ENCODE measurements at places on chromosomes 3 and 15.

GRCh38 chr3:183285318-183285717, 32.3 kb downstream of the B3GNT5 start:
- DNase-seq = no peak

DNA sequence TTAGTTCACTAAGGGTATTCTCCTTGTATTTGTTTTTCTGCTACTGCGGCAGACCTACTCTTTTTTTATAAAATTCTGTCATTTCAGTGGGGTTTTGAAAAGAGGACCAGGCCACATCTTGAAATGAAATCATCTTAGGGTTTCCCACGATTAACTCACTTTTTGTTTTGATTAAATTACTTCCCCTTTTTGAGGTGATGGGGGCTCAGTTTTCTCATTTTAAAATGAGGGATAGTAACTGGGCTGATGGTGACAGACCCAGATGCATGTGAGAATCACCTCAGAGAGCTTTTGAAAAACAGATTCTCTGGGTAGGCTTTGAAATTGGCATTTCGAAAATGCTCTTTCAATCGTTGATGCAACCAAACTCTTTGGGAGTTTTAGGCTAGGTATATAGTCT, 24.2 kb downstream of the UBE2Q2 start:
- no peak for DNase-seq

- DNase-seq = no peak
These were observed 5.4 kb downstream of the ANPEP start for GRCh38 chr15:89809093-89809786.

- DNase-seq = no peak
These were observed 101.0 kb downstream of the ANP32A start for GRCh38 chr15:68719672-68720071.

GRCh38 chr15:33649217-33649933, 318.9 kb upstream of the CHRM5 start:
- no peak for DNase-seq

- no peak for DNase-seq
These were observed 150.3 kb upstream of the ARHGEF26 start for GRCh38 chr3:153970741-153971347.

GRCh38 chr15:88834211-88834812, 31.1 kb downstream of the ACAN start:
- DNase-seq = no peak

DNA sequence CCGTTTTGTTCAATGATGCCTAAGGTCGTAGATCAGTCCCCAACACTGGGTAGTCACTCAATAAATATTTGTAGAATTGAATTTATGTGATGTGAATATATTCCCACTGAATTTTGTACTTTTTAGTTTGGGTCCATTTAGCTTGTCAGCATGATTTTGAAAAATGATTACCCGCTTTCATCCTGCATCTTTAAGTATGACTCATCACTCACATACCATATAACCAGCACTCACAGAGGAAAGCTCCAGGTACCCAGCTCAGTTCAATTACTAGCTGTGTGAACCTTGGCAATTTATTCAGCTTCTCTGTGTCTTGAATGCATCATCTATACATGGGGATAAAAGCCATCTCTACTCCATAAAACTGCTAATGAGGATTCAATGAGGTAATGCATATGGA, 2.2 kb upstream of the MLF1 start:
- DNase-seq = no peak

DNA sequence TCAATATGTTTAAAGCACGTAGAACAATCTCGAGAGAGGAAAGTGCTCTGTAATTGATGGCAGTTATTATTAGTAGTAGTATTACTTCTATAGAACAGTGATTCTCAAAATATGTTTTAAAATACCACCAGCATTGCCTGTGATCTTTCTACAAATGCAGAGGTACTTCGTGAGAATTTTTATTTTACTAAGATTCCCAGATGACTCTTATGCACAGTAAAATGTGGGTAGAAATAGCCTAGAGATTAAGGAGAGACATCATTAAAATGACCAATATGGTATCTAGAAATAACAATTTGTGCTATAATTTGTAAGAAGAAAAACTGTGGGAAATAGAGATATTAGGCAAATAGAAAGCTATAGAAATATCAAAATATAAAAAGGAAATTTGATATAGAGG, 157.9 kb downstream of the SUCNR1 start:
- DNase-seq = no peak

GRCh38 chr3:142943870-142944269, 19.6 kb downstream of the PAQR9 start:
- no peak for DNase-seq

DNA sequence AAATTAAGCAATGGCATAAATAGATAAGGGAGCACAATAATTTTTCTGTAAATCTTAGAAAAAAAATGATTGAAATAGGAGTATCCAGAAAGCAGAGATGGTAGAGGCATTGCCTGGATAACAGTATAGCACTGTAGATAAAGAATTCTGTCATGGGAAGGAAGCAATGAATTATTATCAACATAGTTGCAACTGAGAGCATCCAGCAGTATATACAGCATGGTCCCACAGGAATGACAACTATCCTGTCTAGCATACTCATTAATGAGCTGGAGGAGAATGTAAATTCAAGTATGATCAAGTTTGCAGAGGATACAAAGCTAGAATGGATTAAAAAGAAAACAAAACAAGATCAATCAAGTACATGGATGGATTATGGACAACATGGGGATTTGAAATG, 90.8 kb downstream of the DPH6 start:
- no peak for DNase-seq

GRCh38 chr15:56528136-56528535, 63.2 kb upstream of the MNS1 start:
- DNase-seq = no peak

- no peak for DNase-seq
These were observed 118.0 kb upstream of the C3orf80 start for GRCh38 chr3:160106905-160107861.

- DNase-seq = peak; percentile 56
These were observed 31.4 kb downstream of the MKRN2 start for GRCh38 chr3:12588039-12589009.

GRCh38 chr15:66706225-66706732, 4.2 kb downstream of the SMAD6 start:
- no peak for DNase-seq

GRCh38 chr3:4894891-4895530, 84.2 kb upstream of the BHLHE40 start:
- no peak for DNase-seq

DNA sequence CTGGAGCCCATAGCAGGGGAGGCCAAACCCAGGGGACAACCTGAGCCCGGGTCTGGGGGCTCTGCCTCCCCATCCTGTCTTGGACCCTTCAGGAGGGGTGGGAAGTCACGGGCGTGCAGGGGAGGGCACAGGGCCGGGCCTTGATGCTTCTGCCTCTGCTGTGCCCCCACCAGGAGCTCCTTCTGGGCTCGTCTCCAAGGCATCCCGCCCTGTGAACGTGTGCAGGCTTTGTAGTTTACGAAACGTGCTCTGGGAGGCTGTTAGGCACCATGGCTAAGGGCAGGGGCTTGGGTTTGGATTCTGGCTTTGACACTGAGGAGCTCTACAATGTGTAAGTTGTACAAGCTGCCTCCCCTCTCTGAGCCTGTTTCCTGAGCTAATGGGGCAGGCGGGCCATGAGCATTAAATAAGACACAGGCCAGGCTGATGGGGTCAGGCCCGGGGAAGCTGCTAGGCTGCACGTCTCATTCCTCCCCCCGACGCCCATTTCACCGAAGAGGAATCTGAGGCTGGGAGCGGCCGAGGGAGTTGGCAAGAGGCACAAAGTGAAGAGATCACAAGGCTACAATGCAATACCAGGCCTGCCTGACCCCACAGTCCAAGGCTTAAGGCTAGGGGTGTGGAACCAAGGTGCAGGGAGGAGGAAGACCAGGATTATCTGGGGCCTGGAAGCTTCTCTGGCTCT, 19.6 kb downstream of the PLXND1 start:
- DNase-seq = no peak

GRCh38 chr15:94041746-94042145, 189.6 kb upstream of the MCTP2 start:
- no peak for DNase-seq

- no peak for DNase-seq
These were observed 3.9 kb downstream of the TSC22D2 start for GRCh38 chr3:150411976-150412375.

DNA sequence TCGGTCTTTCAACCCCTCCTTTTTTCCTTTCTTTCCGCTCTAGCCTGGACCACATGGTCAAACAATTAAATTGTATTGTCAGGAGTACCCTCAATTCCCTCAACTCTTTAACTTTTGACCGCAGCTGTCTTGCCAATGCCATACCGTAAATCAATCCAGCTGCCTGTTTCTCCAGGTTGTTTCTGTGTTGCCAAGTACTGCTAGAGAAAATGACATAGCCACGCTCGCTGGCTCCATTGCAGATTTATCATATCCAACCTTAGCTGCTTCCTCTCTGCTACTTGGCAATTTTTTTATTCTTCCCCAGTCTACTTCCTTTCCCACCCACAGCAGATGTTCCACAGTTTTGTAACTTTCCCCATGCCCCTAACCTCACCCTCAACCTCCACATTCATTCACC, 60.0 kb downstream of the ZNF385D start:
- DNase-seq = no peak

GRCh38 chr3:171094411-171094810, 67.9 kb upstream of the SLC2A2 start:
- no peak for DNase-seq

DNA sequence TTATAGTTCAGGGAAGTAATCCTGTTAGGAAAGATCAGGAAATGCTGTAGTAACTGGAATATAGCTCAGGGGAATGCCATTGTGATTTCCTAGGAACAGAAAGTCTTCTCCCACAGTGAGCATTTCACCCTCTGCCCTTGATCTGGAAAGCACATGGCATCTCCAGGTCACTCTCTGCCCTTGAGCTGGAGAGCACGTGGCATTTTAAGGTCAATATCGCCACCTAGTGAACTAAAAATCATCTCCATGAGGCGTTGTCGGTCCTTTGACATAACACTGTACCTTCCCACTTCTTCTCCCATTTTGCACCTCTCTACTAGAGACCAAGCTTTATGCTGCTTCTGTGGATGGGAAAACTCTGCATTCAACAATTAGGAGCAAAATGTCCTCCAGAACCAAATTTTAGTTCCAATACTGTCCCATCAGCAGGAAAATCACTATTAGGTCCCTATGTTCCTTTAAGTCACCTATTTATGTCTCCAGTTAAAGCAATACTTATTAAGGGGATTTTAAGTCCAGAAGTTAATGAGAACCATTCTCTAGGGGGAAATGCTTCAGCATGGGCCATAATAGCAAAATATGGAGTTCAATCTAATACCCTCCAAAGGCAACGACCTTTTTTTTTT, 54.7 kb upstream of the GK5 start:
- peak; percentile 67 for DNase-seq

- no peak for DNase-seq
These were observed 75.1 kb upstream of the VGLL4 start for GRCh38 chr3:11718637-11719405.

DNA sequence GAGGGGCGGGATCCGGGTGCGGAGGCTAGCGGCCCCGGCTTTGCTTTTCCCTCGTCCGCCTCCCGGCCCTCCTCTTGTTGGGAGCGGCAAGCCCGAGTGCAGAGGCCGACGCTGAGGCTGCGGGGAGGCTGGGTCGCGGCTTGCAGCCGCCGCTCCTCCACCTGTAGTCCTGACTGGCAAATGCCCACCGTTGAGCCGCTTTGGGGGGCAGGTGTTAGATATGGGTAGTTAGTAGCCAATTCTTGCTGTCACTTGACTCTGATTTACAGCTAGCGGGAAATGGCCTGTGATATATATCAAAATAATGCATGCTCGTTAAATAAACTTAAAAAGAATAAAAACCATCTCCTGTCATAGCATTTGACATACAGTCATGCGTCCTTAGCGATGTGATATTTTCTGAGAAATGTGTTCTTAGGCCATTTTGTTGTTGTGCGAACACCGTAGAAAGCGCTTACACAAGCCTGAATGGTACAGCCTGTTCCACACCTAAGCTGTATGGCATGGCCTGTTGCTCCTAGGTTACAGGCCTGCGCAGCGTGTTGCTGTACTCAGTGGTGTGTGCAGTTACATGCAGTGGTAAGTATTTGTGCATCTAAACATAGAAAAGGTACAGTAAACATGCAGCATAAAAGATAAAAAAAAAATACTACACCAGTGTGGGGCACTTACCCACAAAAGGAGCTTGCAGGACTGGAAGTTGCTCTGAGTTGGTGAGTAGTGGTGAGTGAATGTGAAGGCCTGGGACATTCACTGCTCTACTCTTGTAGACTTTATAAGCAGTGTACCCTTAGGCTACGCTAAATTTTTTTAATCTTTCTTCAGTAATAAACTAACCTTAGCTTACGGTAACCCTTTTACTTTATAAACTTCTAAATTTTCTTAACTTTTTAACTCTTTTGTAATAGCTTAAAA, 873 bp downstream of the CAPN7 start:
- no peak for DNase-seq

DNA sequence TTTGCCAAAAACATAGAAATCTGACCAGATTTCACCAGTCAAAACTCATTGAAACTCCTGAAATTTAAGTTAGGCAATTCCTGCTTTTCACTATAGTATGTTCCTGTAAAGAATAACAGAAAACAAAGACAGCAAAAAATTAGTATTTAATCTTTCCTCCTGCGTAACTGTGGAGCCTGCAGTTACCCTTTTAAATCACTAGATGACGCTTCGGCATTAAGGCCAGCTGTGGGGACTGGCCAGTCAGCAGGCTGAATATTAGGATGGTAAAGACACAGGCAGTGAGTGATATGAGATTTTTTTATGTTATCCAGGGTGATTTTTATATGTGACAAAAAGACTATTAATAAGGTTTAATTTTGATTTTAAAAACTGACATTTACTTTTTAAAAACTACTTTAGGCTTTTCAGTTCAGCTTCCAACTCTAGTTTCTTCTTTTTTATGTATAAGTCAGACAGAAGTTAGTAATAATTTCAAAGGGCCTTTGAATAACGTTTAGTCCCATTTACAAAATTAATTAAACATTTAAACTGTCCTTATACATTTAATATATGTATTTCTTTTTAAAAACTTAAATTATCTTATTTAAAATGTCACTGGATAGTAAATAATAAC, 165.1 kb downstream of the PPM1L start:
- DNase-seq = no peak

DNA sequence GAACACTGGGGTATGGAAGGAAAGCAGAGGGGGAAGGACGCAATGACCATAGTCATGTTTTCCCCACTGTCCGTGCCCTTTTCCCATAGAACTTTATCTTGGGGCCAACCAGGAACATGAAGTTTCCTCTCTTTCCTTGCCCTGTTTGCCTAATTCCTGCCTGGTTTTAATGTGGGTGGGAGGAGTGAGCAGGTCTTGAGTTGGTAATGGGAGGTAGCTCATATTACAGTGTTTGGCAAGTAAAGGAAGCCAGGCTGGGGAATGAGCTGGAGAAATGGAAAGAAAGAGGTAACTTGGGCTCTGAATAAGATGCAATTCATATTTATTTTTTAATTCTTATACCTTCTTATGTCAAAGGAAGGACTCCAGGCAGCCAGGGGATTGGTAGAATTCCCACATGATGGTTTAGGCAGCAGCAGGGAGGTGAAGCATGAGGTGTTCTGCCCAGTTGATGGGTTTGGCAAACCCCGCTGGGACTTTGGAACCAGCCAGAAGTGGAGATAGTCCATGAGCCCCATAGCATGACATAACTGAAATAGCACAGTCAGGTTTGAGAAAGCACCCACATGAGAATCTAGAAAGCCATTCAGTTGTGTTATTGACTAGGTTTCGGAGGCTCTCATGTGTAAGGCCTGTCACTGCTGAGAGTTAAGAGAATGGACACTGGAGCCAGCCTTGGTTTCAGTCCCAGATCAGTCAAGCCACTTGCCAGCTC, 60.0 kb downstream of the CCK start:
- DNase-seq = no peak

- DNase-seq = no peak
These were observed 40.4 kb downstream of the MUC20 start for GRCh38 chr3:195761123-195761566.
